ENCODE measurements at places on chromosomes 7 and 10.

DNA sequence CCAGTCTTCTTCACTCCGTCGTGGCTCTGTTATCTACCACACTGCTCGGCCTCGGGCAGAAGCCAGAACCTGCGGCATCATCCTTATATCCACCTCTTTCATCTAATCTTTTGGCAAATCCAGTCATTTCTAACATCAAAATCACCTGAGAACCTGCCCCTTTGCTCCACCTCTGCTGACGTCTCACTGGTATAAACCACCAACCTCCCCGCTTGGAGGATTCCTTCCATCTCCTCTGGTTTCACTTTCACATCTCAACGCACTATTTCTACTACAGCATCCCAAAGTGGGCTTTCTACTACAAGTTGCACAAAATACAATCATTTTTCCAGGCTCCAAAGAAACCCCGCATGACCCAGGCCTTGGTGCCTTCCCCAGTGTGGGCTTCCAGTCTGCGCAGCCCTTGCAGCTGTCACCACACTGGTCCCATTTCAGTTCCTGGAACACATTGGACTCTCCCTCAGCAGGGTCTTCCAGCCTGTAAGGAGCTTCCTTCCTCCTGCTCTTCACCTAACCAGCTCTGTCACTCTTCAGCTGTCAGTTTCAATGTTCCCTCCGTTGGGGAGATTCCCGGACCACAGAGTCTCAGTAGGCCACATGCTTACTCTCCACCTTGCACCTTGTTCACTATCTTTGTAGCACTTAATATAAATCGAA lies 85.0 kb downstream of the PRKCQ start:
- no peak for DNase-seq

- DNase-seq: no peak
Observed at GRCh38 chr10:13120786-13121499, 21.0 kb downstream of the OPTN start.

DNA sequence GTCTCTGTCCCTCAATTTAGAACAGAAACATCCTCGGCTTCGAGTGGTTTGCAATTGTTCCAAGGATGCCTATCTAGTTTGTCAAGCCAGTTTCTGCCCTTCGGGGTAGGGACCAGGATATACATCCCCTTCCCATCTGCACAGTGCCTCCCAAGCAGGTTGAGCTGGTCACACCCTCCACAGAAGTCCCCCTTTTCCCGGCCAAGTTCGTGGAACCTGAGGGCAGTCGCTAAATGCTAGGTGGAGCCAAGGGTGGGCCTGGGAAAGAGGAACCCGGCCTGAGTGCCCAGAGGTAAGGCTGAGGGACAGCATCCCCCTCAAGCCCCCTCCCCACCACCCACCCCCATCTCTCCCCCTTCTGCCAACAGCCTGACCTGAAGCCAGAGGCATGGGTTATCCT lies 62.4 kb upstream of the NANOS1 start:
- DNase-seq: no peak

DNA sequence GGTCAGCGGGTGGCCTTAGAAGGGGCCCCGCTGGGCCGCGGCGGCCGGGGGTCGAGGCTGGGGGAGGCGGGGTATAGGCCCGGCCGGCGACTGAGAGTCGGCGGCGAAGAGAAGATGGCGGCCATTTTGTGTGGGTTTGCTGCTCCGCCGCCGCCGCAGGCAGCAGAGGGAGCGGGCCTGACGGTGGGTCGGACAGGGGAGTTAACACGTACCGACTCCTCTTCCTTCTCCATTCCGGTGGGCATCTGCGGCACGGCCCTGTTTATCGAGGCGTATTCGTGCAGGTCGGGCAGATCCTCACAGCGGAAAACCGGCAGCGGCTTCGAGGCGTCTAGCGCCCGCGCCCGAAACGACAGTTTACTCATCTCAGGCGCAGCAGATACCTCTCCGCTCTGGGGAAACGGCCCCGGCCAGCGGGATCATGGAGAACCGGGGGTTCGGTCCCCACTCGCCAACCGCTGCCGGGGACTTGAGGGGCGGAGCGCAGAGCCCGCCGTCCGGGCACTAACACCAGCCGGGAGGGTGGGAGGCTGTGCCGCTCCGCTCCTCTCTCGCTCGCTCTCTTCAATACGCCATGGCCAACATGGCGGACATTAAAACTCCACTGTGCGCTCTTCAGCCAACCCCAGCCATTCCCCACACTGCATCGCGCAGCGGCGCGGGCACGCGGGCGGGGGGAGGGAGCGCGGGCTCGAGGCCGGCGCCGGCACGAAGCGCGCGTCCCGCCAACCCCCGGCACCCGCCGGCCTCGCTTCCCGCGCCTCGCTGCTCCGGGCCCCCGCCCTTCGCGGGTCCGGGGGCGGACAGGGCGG lies at the start of gene EPC1:
TSS of gene EPC1 (minus strand) at position 608 of the 812 bp plus-strand sequence. CDS start at position 365, 243 bp downstream.
- peak; percentile 81 for DNase-seq

GRCh38 chr10:118412132-118412760 lies 70.1 kb upstream of the FAM204A start:
- DNase-seq: no peak

GRCh38 chr10:5860066-5860465 lies 29.6 kb downstream of the ANKRD16 start:
- DNase-seq: no peak

DNA sequence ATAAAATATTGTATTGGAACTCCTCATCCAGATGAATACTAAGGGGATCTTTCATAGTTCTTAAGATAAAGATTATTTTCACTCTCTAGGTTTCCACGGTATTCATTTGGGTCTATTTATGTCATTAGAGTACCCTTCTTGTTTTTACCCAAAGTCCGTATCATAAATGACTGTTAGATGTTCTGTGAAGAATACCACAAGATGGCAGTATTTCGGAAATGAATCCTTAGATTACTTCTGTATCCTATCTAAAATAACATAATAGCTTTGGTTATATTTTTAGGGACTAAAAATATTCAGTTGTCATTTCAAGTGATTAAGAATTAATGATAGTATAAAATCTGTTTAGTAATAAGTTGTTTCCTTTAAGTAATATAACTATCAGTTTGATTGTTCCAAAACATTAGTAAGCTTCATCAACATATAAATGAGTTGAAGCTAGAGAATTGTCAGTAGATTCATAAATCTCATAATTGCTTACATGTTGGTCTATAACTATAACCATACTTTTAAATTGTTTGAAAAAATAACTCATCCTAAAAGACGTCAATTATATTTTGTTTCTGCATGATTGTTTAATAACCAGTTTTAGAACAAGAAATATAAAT lies 337.5 kb upstream of the KCND2 start:
- no peak for DNase-seq

DNA sequence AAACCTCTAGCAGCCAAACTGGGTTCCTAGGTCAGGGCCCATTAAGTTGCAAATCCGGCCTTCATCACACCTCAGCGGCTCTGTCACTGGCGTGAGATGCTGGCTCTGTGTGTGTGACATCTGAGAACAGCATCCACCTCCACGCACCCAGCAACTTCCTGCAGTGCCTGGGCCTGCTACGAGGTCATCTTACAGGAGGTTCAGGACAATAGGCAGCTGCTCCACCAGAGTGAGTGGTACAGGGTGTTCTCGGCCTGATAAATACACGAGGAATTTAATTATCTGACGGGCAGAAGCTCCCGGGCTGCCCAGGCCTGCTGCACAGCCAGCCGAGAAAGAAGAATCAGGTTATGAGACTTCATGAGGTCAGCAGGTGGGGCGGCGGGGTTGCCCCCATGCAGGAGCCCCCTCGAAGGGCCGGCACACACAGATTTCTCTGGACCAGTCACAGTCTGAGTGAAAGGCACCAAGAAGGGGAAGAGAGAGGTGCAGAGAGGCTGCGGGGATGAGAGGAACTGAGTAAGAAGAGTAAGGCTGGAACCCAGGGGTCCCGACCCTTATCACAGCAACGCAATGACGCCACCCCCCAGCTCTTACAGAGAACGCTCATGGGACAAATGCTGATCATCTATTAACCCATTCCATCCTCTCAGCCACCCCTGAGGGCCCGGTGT lies 49.3 kb downstream of the CALML3 start:
- no peak for DNase-seq

DNA sequence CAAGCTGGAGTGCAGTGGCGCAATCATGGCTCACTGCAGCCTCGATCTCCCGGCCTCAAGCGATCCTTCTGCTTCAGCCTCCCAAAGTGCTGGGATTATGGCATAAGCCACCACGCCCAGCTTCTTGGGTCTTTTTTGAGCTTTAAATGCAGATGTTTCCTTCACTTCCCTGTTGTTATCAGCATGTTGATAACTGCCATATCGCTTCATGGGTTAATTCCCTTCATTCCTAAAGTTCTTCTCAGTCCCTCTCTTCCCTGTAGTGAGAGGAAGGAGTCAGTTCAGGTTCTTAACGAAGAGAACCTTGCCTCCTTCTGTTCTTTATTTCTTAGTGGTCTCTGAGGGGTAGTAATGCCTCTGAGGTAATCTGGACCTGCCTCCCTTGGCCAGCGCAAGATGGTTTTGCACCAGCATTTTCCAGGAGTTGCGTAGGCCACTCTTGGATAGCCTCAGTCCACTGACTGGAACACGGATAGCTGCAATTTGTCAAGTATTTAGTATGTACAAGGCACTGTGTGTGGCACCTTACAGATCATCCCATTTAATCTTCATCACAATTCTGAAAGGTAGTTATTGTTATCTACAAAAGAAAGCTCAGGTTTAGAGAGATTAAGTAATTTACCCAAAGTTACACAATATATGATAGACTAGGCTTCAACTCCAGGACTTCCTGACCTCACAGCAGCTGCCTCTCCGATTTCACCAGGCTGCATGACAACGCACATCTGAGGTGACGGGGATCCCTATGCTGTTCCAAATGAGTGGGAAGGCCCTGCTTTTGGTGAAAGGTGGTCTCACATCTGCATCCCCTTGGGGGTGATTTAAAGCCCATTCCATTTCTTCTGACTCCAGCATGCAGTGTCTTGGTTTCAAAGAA lies 60.5 kb downstream of the GATA3 start:
- no peak for DNase-seq

GRCh38 chr10:21083861-21084260 lies 186.8 kb upstream of the NEBL start:
- no peak for DNase-seq

- DNase-seq: no peak
Observed at GRCh38 chr7:45007571-45008328, 7.7 kb downstream of the CCM2 start.

- DNase-seq: no peak
Observed at GRCh38 chr10:127278001-127278400, 81.6 kb upstream of the INSYN2A start.

GRCh38 chr7:80018941-80019808 lies 115.5 kb upstream of the GNAI1 start:
- DNase-seq: no peak

GRCh38 chr10:9535744-9536143 lies 1481.3 kb downstream of the GATA3 start:
- no peak for DNase-seq

DNA sequence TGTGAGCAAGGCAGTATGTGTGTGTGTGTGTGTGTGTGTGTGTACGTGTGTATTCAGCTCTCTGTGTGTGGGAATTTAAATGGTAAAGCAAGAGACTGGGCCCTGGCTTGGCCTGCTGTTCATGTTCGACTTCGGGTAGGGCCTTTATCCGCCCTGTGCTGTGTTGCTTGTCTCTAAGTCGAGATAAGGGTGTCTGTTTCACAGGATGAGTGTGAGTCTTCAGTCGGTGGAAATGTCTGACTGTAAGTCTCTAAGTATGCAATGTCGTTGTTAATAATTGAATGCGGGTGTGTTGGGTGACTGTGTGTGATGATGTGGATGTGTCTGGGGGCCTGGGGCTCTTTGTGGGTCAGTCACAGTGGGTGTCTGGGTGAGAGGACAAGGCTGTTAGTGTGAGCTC lies 34.8 kb downstream of the HIF1AN start:
- DNase-seq: no peak

- DNase-seq: no peak
Observed at GRCh38 chr7:36232971-36233550, 80.0 kb downstream of the EEPD1 start.

DNA sequence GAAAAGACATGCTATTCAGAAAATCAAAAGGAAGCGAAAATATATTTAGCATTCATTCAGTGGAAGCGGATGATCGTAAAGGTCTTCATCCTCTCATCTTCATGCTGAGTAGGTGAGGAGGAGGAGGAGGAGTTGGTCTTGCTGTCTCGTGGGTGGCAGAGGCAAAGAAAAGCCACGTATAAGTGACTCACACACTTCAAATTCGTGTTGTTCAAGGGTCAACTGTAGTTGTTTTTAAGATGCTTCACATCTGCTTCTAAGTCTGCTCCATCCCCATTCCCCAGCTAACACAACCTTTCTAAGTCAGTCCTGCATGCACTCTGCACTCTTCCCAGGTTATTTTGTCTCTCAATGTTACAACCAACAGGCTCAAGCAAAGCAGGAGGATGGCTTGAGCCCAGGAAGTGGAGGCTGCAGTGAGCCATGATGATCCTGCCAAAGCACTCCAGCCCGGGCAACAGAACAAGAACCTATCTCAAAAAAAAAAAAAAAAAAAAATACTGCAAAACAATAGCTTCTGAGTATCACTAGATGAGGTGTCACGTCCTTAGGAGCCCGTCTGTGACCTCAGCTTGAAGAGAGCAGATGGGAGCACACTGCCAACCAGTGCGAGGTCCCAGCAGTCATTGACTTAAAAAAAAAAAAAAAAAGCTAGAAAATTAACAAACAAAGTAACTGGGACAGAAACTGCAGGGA lies 70.5 kb downstream of the SFMBT2 start:
- no peak for DNase-seq

GRCh38 chr7:7327423-7327822 lies 145.1 kb downstream of the C1GALT1 start:
- DNase-seq: no peak

- DNase-seq: no peak
Observed at GRCh38 chr10:7410301-7410861, 453 bp downstream of the SFMBT2 start.

DNA sequence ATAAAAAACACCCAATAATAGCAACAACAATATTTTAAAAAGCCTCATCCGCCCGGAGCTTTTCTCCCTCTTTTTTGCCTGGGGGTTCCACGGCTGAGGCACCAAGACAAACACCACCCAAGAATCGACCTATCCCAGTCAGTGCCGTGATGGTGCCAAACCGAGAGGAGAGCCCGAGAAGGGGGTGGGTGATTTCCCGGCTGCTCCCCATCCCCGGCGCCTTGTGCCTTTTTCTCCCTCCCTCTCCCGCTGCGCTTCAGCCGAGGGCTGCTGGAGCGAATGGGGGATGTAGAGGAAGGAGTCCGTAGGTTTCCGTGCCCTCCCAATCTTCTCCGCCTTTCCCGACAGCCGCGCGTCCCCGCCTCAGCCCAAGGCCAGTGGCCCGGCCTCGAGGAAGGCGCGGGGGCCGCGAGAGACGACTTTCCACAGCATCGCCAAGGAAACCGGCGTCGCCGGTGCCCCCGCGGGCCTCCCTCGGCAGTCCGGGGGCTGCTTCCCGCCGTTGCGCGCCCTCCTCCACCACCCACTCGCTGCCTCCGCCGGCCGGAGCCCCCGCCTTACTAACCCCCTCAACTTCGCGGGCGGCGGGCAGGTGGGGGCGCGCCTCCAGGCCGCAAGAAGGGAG lies 1.3 kb downstream of the EGR2 start:
- DNase-seq: peak; percentile 10

Measured in activated T-helper 1 cell treated with anti-CD3 and anti-CD28 coated beads, Interleukin-2, amount 50 U/mL, for 16 hours (primary cell).